ENCODE measurements at places on chromosomes 3 and 15. TPM values are rescaled to one million over a fixed set of nuclear protein-coding genes. Genes with fewer than 3 reads are reported as not detected.

C3orf80 gene
- 0.06 TPM for total RNA-seq

GRCh38 chr3:45087155-45087554 is 59.0 kb downstream of the CDCP1 start:
- no peak for DNase-seq

GNB4 gene
- total RNA-seq = 47.8 TPM

DNA sequence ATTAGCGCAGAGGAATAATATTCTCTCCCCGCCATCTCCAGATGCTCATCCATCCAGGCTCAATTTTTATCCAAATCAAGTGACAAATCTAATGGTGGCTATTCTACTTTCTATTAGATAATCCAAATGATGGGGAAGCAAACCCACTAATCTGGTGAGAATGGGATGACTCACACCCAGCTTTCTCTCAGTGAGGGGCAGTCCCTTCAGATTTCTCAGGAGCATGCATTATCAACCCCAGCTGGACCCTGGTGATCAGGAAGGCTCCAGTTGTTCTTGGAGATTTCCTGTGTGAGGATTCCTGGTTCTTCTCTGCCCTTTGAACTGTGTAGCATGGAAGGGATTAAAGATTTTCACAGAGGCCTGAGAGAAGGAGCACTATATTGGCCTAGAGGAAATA is 358.0 kb downstream of the WDR72 start:
- DNase-seq = no peak

DNA sequence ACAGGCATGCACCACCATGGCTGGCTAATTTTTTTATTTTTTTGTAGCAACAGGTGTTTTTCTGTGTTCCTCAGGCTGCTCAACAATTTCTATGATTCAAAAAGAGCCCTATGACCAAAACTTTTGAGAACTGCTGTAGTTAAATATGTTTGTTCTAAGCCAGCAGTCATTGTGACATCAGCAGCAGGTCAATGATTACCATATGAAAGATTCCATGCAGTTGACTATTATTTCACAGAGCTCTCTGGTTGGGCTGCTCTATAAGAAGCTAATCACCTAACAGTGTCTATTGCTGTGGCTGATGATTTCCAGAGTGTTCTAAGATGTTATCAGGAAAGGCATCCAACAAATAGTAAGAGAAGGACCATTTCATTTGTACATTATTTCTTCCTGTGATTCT is at the start of gene CCDC54:
TSS of gene CCDC54 (plus strand) at position 289 of the 400 bp plus-strand sequence. CDS start 149 bp downstream, outside the sequence.
- no peak for DNase-seq

HYAL1 gene
- 0.06 TPM for total RNA-seq

- no peak for DNase-seq
Observed at GRCh38 chr3:52246728-52247408, 1.3 kb downstream of the PPM1M start.

CCR1 gene
- not detected for total RNA-seq

GRCh38 chr3:126004692-126005091 is 35.7 kb downstream of the ROPN1B start:
- no peak for DNase-seq

- DNase-seq = no peak
Observed at GRCh38 chr3:149942409-149942808, 28.3 kb downstream of the PFN2 start.

DNA sequence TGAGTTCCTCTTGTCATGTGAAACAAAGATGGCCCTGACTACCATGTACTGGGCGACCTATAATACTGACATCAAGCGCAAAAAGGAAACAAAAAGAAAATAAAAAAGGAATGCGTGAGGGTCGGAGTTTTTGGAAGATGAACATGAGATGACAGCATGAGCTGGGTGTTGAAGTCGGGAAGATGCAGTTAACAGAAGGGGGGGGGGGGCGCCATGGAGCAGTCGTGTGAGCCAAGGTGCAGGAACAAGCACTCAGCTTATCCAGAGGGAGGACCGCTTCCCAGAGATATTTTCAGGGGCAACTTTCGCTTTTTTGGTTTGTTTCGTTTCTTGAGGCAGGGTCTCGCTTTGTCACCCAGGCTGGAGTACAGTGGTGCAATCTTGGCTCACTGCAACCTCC is 110.2 kb downstream of the RORA start:
- peak; percentile 16 for DNase-seq

- peak; percentile 9 for DNase-seq
Observed at GRCh38 chr3:39809181-39809994, at the start of gene MYRIP. Gene MYRIP (plus strand): TSS chr3:39809609. CDS start chr3:39900817, 91,208 bp downstream.

CCR5 gene
- total RNA-seq = not detected

DNA sequence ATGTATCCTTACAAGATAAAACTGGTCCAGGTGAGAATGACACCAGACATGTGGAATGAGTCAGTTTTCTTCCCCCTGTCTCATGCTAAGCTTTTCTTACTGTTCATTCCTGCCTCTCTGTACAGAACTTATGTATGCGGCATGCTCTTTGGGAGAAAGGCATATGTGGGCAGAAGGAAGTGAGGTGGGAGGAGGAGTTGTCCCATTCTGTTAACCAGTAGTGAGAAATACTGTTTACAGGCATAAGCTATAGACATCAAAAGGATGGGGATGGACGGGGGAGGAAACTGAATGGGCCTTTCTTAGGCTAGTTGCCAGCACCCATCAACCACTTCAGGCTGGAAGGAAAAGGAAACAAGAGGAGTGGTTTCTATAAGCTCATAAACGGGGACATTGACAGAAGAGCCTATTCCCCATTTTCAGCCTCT is 143.6 kb upstream of the BHLHE40 start:
- DNase-seq = peak; percentile 34

ADPRH gene
- total RNA-seq = 2.5 TPM

PATL2 gene
- 0.11 TPM for total RNA-seq

GRCh38 chr3:119323723-119324085 is 29.5 kb downstream of the ARHGAP31 start:
- no peak for DNase-seq

PLA2G4F gene
- total RNA-seq = not detected

DNA sequence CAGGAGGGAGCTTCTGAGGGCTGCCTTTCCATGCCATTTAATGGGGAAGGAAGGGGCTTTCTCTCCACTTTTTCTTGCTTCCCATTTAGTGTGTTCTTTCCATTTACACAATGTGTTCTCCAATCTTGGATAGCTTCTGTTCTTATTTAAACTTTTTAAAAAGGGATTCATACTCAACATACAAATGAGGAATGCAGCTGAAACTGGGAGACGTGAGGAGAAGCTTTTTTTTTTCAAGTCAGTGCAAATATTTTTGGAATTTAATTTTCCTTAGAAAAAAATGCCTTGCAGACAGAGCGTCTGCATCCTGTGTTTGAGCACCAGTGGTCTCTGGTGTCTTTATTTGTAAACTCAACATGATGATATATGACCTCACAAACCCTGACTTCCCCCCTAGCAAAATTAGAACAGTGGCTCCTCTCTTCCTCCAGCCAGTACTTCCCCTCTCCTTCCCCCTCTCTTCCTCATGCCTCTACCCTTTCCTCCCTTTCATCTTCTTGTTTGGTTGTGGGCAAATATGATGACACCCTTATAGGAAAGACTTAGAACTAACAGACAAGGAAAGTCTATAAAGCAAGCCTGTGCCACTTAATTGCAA is 48.1 kb upstream of the PCSK6 start:
- no peak for DNase-seq

DNA sequence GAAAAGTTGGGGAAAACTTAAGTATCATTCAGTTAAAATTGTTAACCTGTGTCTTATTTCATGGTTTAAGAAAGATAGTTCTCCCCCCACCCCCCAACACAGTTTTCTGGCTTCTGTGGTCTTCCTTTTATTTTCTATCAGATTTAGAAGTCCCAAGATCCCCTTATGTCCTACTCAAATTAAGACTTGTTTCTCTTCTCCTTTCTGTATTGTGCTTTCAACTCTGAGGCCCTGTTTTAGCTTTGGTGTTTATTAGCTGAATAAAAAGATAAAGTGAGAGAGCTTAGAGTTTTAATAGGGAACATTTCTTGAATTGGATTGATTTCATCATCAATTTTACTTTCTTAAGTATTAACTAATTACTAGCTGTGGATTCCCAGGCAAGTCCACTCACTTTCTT is 62.6 kb downstream of the AKAP13 start:
- DNase-seq = no peak

- peak; percentile 77 for DNase-seq
Observed at GRCh38 chr15:70091726-70092463, 5.8 kb downstream of the TLE3 start.

RBP2 gene
- total RNA-seq = not detected

GRCh38 chr15:66982816-66983215 is 82.6 kb upstream of the SMAD3 start:
- DNase-seq = no peak

SERPINI2 gene
- total RNA-seq = not detected

DNA sequence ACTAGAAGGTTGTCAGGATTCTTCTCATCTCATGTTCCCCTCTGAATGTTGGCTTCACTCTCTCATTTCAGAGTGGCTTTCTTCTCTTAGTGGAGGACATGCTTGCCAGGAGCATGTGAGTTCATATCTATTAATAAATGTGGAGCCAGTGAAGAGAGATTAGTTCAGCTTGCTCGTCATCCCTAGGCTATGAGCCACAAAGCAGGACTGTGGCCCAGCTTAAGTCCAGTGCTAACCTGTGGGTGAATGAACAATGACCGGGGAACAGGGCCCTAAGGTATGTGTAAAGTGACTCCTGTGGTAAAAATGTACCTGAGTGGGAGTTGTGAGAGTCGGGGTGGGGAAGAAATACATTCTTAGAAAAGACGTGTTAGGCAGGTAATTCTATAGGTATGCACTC is 96.9 kb upstream of the TBL1XR1 start:
- DNase-seq = no peak

GPR15 gene
- total RNA-seq = not detected

- no peak for DNase-seq
Observed at GRCh38 chr15:35458176-35458856, 87.6 kb downstream of the DPH6 start.

DNA sequence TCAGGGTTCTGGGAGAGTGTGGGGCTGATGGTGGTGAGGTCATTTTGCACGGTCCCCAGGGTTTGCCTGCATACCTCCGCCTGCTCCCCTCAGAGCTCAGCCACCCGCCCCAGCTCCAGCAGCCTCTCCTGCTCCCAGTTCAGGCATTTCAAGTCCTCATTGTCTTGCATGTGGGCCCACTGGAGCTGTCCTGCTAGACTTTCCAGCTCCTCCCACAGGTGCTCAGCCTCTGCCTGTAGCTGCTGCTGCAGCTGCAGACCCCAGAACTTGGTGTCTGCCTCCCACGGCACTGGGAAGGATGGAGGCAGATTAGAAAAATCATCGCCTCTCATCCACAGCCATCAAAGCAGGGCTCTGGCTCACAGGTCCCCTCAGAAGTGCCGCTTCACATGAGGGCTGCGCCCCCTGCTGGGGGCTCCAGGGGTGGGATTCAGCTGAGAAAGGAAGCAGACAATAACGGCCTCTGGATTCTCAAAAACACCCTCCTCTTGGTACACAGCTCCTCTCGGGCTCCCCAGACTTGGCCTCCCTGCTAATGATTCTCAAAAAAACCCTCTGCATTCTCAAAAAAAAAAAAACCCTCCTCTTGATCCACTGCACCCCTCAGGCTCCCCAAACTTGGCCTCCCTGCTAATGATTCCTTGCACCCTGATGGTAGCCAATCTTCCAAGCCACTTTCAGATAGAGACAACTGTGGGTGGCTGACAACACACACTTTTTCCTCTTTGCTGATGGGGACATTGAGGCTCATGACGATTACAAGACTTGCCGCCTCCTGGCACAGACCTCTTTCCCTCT is 89.3 kb upstream of the C2CD4B start:
- peak; percentile 60 for DNase-seq

GRCh38 chr3:161510510-161511260 is 14.1 kb downstream of the OTOL1 start:
- DNase-seq = no peak

GRCh38 chr15:74845581-74845980 is 2.6 kb upstream of the ULK3 start:
- DNase-seq = no peak

- DNase-seq = peak; percentile 84
Observed at GRCh38 chr3:17039594-17039993, 154.8 kb downstream of the PLCL2 start.

GRCh38 chr3:42865256-42865655 is 10.4 kb downstream of the CYP8B1 start:
- no peak for DNase-seq

DNA sequence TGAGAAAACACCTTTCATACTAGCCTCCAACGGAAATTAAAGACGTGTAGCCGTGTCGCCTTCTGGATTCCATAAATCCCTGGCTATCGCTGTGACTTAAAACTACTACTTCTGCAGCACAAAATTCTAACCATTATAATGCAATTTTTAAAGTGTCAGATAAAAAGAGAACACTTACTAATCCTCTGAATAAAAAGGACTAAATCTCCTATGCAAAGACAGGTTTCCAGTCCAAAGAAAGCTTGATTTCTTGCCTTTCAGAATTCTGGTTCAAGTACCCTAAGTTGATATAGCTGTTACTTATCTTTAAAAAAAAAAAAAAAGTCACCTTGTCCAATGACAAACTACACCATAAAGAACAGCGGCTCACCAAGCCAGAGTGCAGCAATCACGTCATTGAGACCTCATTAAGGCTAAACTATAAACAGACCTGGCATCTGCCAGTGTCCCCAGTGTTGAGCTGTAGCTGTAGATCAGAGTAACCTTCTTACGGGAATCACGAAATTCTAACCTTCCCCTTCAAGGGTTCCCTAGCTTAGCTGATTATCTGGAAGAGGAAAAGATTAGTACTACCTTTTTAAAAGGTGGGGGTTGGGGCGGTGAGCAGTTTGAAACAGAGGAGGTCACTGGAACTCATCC is 2.2 kb downstream of the ABCC5 start:
- no peak for DNase-seq

GRCh38 chr3:126446301-126446700 is 29.4 kb downstream of the ZXDC start:
- no peak for DNase-seq

CYP1A2 gene
- total RNA-seq = not detected

DNA sequence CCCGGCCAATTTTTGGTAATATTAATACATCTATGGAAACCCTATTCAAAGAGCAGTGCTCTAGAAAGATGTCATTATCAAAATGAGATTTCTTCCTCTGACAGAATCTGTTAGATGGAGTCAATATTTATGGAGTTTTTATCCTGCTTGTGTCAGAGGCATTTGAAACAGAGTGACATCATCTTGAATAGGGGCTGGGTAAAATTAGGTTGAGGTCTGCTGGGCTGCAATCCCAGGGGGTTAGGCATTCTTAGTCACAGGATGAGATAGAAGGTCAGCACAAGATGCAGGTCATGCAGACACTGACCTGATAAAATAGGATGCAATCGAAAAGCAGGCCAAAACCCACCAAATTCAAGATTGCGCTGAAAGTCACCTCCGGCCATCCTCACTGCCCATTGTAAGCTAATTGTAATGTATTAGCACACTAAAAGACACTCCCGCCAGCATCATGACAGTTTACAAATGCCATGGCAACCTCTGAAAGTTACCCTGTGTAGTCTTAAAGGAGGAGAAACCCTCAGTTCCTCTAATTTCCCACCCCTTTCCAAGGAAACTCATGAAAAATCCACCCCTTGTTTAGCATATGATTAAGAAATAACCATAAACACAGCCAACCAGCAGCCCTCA is 27.3 kb upstream of the CCDC50 start:
- no peak for DNase-seq

All from Daoy (cell line).